ENCODE measurements at places on chromosomes 13 and 19.

DNA sequence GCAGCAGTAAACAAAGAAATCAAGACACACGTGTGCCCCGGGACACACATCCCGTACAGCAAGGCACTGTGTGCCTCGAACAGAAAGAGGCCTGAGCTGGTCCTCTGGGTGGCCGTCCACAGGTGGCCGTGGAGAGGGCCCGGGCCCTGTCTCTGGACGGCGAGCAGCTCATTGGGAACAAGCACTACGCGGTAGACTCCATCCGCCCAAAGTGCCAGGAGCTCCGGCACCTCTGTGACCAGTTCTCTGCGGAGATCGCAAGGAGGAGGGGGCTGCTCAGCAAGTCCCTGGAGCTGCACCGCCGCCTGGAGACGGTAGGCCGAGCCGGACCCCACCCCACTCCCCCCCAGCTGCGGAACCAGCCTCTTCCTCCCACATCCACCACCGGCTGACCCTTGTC is 30.7 kb upstream of the F7 start:
- DNase-seq: no peak

DNA sequence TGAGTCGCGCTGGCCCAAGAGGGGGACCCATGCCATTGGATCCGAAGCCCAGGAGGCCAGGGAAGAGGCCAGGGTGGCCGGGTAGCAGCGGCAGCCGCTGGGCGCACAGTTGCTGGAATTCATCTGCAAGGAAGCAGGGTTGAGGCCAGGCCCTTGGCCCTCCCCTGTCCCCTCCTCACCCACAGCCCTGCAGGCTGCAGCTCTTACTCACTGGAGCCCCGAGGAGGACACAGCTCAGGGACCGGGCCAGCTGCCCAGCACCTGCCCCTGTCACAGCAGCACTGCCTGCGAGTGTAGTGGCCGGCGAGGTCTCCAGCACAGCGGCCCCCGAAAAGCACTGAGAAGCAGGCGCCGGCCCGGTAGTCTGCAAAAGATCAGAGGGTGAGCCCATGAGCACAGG is 11.2 kb downstream of the FBN3 start:
- DNase-seq: no peak

DNA sequence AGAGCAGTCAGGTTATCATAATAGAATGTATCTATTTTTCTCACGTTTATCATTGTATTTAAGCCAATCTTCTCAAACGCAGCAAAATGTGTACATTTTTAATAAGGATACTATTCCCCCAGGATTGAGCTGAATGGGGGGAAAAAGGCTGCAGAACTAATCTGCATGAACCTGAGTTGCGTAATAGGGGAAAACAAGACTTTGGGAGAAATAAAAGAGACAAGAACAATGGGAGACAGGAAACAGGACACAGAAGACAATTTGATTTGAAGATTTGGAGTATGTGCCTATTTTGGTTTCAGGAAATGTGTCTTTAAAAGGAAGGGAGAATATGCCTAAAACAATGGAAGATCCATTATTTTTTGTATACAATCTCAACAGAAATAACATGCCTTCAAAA is 844.5 kb downstream of the DIAPH3 start:
- DNase-seq: no peak

- no peak for DNase-seq
These were observed 4.4 kb downstream of the FFAR1 start for GRCh38 chr19:35352177-35352447.

GRCh38 chr13:94822356-94822755 is 110.0 kb upstream of the SOX21 start:
- DNase-seq: no peak

DNA sequence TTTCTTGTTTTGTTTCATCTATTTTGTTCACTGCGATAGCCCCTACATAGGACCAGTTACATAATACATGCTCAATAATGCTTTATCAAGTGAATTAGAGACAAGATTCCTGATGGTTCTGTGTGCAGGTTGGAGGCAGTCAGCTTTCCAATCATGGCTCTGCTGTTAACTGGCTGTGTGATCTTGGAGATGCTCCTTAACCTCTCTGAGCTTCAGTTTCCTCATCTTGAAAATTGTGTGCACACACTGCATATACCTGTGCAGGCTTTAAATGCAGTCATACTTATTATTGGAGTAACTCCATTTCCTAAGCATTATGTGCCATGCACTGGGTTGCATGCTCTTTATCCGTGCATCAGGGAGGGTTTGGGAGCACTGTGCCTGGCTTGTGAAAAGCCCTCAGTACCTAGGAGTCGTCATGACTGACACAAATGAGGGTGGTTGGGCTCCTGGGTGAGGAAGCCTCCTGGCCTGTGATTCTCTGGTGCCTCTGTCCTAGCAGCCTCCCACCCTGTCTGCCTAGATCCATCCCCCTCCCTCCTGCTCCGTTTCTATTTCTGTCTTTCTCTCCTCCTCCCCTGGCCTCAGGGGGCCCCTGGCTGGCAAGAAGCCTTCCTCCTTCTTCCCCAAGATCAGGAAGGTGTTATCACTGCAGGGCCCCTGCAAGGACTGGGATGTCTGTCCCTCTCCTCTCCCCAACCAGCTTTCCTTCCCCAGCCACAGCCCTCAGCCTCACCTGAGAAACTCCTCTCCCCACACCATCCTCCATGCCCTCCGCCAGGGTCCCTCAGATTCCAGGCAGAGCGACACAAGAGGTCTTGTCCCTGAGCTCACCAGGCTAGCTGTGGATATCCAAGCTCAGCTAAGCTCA is 8.7 kb downstream of the IFNL1 start:
- DNase-seq: no peak

DNA sequence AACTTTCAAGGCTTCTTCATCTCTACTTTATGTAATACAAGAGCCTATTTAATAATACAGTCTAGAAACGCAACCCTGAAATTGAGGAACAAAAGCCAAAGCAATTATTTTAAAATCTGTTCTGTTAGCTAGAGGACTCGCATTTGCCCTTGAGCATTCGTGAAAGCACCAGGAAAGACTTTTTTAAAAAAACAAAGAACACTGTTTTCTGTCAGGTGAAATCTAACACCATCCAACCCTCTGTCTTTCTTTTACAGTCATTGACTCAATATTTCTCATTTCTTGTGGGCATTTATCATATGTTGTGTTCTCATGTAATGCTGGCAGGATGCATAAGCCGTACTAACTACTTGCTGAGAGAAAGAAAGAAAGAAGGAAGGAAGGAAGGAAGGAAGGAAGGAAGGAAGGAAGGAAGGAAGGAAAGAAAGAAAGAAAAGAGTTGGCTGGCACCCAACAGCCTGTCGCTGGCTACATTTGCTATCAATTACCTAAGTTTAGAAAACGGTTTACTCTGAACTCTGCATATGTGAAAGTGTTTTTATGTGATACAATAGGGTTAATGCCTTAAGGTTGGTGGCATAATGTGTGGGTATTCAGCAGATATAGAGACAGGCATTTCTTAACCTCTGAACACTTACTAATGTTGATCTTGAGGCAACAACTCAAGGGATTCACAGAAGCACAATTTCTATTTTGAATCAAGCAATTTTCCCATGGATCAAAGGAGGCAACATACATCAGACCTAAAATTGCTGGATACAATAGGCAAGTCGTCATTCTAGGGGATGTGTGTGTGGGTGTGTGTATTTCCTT is 445.4 kb downstream of the DCT start:
- no peak for DNase-seq

GRCh38 chr13:49214917-49215376 is 5.2 kb upstream of the MLNR start:
- no peak for DNase-seq

GRCh38 chr13:47521890-47522487 is 479.1 kb downstream of the SUCLA2 start:
- no peak for DNase-seq

DNA sequence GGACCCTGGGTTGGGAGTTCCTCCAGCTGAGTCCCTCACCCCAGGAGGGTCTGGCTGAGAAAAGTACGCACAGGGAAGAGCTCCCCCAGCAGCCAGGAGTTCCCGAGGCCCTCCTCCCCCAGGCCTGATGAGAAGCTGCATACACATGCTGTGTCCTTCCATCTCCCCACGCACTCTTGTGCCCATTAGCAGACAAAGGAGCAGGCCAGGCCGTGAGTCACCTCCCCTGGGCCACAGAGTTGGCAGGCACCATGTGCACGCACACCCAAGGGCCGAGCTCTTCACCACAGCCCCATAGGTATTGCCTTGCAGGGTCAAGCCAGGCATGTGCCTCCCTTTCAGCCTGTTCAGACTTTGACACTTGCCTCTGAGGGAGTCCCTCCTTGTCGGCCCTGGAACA is 17.5 kb downstream of the MAU2 start:
- DNase-seq: no peak

DNA sequence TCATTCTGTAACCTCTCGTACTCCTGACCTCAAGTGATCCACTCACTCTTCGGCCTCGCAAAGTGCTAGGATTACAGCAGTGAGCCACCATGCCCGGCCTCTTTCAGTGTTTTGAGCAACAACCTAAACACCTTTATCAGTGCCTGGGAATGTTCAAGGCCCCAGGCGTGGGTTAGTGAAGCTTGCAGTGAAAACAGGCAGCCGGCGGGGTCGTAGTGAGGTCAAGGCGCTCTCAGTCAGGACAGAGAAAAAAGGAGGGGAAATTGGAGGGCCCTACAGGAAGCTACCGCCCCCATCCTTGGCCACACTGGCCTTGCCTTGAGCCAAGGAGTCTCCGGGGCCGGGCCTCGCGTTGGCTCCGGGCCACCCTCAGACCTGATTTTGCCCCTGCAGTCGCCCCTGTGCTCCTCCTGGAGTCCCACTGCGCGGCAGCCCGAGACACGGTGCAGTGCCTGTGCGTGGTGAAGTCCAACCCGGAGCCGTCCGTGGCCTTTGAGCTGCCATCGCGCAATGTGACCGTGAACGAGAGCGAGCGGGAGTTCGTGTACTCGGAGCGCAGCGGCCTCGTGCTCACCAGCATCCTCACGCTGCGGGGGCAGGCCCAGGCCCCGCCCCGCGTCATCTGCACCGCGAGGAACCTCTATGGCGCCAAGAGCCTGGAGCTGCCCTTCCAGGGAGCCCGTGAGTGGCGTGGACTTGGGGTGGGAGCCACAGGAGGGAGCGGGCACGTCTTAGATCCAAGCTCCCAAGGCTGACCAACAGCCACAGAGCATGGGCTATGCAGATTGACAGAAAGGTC is 17.7 kb downstream of the MAG start:
- DNase-seq: peak; percentile 39

GRCh38 chr19:17686592-17687024 is 1.5 kb downstream of the UNC13A start:
- no peak for DNase-seq

- no peak for DNase-seq
These were observed 6.1 kb upstream of the OXGR1 start for GRCh38 chr13:97000295-97000925.

All from retinal pigment epithelial cell (primary cell).